Naive thymus-derived CD4-positive, alpha-beta T cell (primary cell): ENCODE measurements at places on chromosomes 2 and 18. TPM values are rescaled to one million over a fixed set of nuclear protein-coding genes. Genes with fewer than 3 reads are reported as not detected.

DNA sequence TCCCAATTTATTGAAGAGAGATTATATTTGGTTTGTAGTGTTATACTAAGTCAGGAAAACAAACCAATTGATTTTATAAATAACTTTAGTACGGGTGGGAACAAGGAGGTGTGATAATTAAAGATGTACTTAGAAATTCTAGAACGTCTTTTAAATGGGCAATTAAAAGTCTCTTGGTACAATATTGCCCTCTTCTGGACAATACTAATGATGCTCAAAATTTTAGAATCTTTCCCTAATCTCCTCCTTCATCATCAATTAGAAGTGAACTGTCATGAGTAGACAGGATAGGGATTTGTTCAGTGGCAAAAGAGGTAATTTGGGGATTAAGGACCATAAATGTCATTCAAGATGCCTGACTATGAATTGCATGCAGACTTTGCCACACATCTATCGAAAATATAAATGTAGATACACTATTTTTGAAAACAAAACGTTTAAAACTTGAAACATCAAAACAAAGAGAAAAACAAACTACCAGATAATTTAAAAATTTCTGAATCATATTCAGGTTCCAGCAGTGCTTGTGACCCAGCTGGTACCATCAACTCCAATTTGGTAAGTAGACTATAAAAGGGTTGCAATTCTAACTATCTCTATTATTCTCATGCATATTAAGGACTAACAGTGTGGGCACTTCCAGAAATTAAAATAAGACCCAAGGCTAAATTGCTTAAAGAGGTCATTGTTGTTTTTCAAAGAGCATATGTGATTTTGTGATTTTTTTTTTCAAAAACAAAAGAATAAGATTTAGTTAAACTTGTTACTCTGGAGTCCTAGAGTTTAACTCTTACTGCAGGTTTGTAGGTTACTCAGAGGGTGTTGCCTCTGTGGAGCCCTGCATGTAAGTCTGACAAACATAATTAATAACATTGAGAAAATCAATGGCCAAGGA is 123.5 kb downstream of the LAMA3 start:
- peaks cover 6% of the 10 kb centered on the region for H3K4me1 ChIP-seq
- no peaks in the 10 kb centered on the region for H3K27me3 ChIP-seq
- no peak overlapping the region for H3K27ac ChIP-seq
- H3K4me3 ChIP-seq: no peak overlapping the region
- DNase-seq: peak; percentile 35

GRCh38 chr2:240575101-240575965 is 7.0 kb downstream of the RNPEPL1 start:
- no peak overlapping the region for H3K4me3 ChIP-seq
- DNase-seq: no peak
- H3K36me3 ChIP-seq: peaks cover 78% of the 10 kb centered on the region
- peaks cover 25% of the 10 kb centered on the region for H3K4me1 ChIP-seq
- H3K27ac ChIP-seq: no peak overlapping the region

Gene IL36A
- 0.44 TPM for total RNA-seq

DNA sequence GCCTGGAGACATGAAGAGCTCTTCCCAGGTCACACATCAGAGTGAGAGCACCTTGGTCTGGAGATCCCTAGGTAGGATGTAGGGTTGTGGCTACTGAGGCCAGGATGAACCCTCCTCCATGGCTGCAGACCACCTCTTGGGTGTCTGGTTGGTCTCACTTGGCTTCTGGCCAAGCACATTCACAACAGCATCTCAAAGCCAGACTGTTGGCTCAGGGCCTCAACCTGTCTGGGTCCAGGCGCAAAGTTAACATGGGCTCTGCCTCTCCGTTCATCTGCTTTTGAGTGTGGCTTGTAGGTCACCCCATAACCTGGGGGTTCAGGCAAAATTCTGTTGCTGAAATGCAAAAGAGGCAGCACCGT is 40.1 kb downstream of the RHOB start:
- H3K4me3 ChIP-seq: no peak overlapping the region
- H3K36me3 ChIP-seq: no peaks in the 10 kb centered on the region
- H3K27me3 ChIP-seq: no peaks in the 10 kb centered on the region
- no peak for DNase-seq
- no peaks in the 10 kb centered on the region for H3K4me1 ChIP-seq

DNA sequence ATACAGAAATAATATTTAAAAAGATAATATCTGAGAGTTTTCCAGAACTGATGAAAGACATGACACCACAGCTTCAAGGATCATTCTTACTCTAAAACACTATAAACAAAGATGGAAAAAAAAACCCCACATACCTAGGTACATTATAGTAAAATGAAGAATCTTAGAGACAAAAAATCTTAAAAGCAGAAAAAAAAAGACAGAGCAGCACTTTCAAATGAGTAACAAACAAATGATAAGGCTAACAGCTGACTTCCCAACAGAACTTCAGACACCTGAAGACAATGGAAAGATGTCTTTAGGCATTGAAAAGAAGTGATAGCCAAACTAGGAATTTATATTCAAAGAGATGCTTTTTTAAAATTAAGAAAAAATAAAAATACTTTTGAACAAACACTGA is 21.2 kb upstream of the AFF3 start:
- H3K27me3 ChIP-seq: no peaks in the 10 kb centered on the region
- H3K27ac ChIP-seq: no peak overlapping the region
- H3K36me3 ChIP-seq: no peaks in the 10 kb centered on the region
- H3K4me1 ChIP-seq: no peaks in the 10 kb centered on the region
- no peak overlapping the region for H3K4me3 ChIP-seq
- DNase-seq: no peak

- H3K4me3 ChIP-seq: no peak overlapping the region
- no peak overlapping the region for H3K27ac ChIP-seq
- no peaks in the 10 kb centered on the region for H3K36me3 ChIP-seq
- peaks cover 23% of the 10 kb centered on the region for H3K4me1 ChIP-seq
These were observed 144.8 kb downstream of the SMAD7 start for GRCh38 chr18:48805826-48806535.

Gene DPP10
- not detected in 2 replicates for total RNA-seq

- H3K4me1 ChIP-seq: no peaks in the 10 kb centered on the region
- H3K36me3 ChIP-seq: no peaks in the 10 kb centered on the region
- DNase-seq: no peak
- no peak overlapping the region for H3K4me3 ChIP-seq
- H3K27ac ChIP-seq: no peak overlapping the region
- H3K27me3 ChIP-seq: no peaks in the 10 kb centered on the region
These were observed 157.3 kb upstream of the MMADHC start for GRCh38 chr2:149744865-149745264.

Gene REG3A
- not detected in 2 replicates for total RNA-seq

DNA sequence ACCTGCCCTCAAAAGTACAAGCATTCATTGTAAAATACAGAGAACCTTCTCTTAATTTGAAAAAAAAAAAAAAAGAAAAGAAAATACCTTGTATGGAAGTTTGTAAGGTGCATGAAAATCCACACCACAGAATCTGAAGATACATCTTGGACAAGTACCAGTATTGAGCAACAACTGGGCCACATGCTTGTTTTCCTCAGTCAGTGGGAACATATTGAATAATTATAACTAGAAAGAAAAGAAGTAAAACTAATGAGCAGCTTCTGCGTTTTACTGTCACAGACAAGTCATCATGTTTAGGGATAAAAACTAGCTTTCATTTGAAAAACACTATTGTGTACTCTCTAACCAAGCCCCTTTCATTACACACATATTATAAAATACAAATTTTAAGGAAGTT is 5.8 kb upstream of the PEX13 start:
- H3K4me3 ChIP-seq: no peak overlapping the region
- H3K27me3 ChIP-seq: no peaks in the 10 kb centered on the region
- no peak overlapping the region for H3K27ac ChIP-seq
- DNase-seq: no peak

DNA sequence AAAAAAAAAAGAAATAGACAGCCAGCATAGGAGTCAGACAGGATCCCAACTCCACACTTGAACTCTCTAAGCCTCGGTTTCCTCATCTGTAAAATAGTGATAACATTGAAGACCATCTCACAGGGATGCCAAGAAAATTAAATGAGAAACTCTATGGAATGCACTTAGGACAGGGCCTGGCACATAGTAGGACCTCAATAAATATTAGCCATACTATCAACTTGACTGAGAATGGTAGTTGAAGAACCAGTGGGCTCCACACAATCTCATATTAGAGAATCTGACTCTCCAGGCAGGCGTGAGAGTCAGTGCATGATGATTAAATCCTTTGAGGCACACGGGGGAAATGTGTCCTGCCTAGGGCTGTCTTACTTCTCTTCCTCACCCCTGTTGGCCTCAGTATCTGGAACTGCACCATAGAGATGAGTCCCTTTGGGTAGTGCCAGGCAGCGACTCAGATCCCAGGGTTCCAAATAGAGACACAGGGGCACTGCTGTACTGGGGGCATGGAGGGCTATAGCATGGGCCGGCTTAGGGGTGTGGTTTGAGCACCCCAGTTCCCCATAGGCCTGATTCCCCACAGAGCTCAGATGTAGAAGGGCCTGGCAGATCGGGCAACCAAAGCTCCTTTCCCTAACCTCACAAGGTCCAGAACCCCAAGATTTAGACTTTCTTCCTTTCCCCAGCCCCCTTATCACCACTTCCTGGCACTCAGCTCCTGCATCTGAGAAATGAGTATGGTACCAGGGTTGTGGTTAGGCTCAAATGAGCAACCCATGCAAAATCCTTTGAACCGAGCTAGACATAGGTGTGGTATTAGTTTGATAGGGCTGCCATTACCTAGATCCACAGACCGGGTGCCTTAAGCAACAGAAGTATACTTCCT is 51.3 kb upstream of the CAB39 start:
- H3K27me3 ChIP-seq: no peaks in the 10 kb centered on the region
- H3K4me3 ChIP-seq: peak overlapping the region; percentile 25
- H3K36me3 ChIP-seq: no peaks in the 10 kb centered on the region
- H3K4me1 ChIP-seq: peaks cover 73% of the 10 kb centered on the region

Gene PRKAG3
- total RNA-seq: not detected
